CD8-positive, alpha-beta memory T cell (primary cell): ENCODE measurements at places on chromosomes 5 and 9. TPM values are rescaled to one million over a fixed set of nuclear protein-coding genes. Genes with fewer than 3 reads are reported as not detected.

The NIPSNAP3A gene
- total RNA-seq, result 10.1 TPM

The SLC25A2 gene
- total RNA-seq, result 0.31 TPM

DNA sequence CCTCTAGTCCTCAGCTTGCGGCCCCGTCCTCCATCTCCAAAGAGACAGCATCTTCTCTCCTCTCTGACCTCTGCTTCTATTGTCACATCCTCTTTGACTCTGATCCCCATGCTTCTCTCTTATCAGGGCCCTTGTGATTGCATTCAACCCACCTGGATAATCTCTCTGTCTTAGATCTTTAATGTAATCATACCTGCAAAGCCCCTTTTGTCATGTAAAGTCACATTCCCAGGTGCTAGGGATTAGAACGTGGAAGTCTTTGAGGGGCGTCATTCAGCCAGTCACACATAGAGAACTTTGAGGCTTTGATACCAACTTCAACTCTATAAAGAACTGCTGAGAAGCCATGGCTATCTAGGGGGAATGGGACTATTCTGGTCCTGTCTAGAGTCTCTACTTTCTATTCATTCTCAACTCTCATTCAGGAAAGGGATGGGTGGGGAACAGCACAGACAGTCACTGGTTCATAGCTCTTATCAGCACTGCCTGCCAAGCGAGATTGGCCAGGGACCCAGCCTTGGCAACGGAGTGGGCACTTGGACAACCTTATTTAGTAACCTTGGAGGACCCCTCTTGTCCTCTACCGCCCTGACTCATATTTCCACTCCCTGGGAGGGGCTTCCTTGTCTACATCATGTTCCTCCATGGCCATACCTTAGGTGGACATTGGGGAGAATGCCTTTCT lies 29.0 kb downstream of the TAS2R1 start:
- DNase-seq, result no peak

GRCh38 chr5:76617229-76617628 lies 6.0 kb downstream of the F2RL2 start:
- DNase-seq, result no peak

DNA sequence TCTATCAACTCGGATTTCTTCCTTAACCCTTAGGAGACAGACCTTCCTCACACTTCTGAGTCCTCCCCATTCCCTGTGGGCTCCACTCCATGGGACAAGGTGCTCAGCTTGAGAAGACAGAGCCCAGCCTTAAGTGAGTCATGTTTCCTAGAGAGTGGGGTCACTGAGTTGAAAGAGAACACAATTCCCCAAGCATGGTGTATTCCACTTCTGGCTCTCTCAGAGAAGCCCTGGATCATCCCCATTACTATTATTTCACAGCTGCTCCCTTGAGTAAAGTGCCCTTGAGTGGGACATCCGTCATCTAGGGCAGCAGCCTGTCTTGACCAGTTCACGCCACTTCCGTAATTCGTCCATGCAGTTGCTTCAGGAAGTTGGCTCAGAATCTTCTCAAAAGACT lies 604.8 kb downstream of the BNC2 start:
- no peak for DNase-seq
